ENCODE measurements at places on chromosomes 5 and 9. TPM values are rescaled to one million over a fixed set of nuclear protein-coding genes. Genes with fewer than 3 reads are reported as not detected.

Gene IL9
- total RNA-seq: not detected

Gene IL3
- total RNA-seq: not detected

Gene PTPN3
- 1.1 TPM for total RNA-seq

Gene RAB14
- 39.3 TPM for total RNA-seq

Gene GBGT1
- total RNA-seq: 17.3 TPM

Gene TLX3
- total RNA-seq: not detected

Gene IFNB1
- total RNA-seq: not detected

Gene FANCG
- 32.5 TPM for total RNA-seq

Gene BASP1
- 73.9 TPM for total RNA-seq

Gene ARHGEF37
- total RNA-seq: 9.2 TPM

Gene CRAT
- 37.9 TPM for total RNA-seq

Gene IGIP
- 4.6 TPM for total RNA-seq

Gene PGM5
- total RNA-seq: 0.26 TPM

Gene PCDHGA1
- total RNA-seq: 0.20 TPM

Gene SPINK5
- not detected for total RNA-seq

Gene CCL27
- 0.14 TPM for total RNA-seq

Gene IQGAP2
- 8.3 TPM for total RNA-seq

Gene HAVCR2
- total RNA-seq: 0.07 TPM

Gene PCSK1
- 3.4 TPM for total RNA-seq

Gene ZBED3
- 3.6 TPM for total RNA-seq

Gene GAPT
- total RNA-seq: not detected

Gene RASGRF2
- total RNA-seq: 9.4 TPM

Gene PALM2AKAP2
- total RNA-seq: under 0.01 TPM

Gene PCDHA12
- not detected for total RNA-seq

Gene HSDL2
- total RNA-seq: 22.9 TPM

Gene C5orf58
- total RNA-seq: not detected

Gene HBEGF
- total RNA-seq: 24.3 TPM

Gene LCN1
- total RNA-seq: not detected

Gene ARL14EPL
- total RNA-seq: 0.39 TPM

Gene SLC46A2
- not detected for total RNA-seq

Gene SUSD3
- 0.39 TPM for total RNA-seq

Gene OGN
- not detected for total RNA-seq

Gene CD274
- 44.7 TPM for total RNA-seq

Gene MEGF10
- total RNA-seq: 0.92 TPM

Gene COL5A1
- 87.1 TPM for total RNA-seq

Gene TAF11L8
- total RNA-seq: not detected

Gene NMUR2
- not detected for total RNA-seq

Gene GABRA1
- total RNA-seq: not detected

Gene HOMER1
- 1.7 TPM for total RNA-seq

Gene MXD3
- total RNA-seq: 19.8 TPM

Gene IL5
- total RNA-seq: not detected

Gene ADAMTS12
- total RNA-seq: 0.39 TPM

Gene ST8SIA4
- 1.1 TPM for total RNA-seq

Gene SLC36A2
- not detected for total RNA-seq

Gene LEAP2
- 0.67 TPM for total RNA-seq

Gene FOXD4L6
- 0.07 TPM for total RNA-seq

Gene DMRT3
- not detected for total RNA-seq

Gene PCDHB11
- total RNA-seq: 0.13 TPM

Gene CREB3
- total RNA-seq: 45.2 TPM

Gene SMIM32
- total RNA-seq: not detected

Gene TAL2
- not detected for total RNA-seq

Gene RANBP17
- total RNA-seq: 6.9 TPM

Gene OLFM1
- total RNA-seq: 0.46 TPM

Gene DND1
- 0.13 TPM for total RNA-seq

Gene CDC20B
- 0.07 TPM for total RNA-seq

Gene CENPH
- 9.6 TPM for total RNA-seq
